ENCODE measurements at places on chromosomes 11 and 22.

GRCh38 chr11:125457814-125458343 is 38.2 kb downstream of the FEZ1 start:
- no peak for DNase-seq

DNA sequence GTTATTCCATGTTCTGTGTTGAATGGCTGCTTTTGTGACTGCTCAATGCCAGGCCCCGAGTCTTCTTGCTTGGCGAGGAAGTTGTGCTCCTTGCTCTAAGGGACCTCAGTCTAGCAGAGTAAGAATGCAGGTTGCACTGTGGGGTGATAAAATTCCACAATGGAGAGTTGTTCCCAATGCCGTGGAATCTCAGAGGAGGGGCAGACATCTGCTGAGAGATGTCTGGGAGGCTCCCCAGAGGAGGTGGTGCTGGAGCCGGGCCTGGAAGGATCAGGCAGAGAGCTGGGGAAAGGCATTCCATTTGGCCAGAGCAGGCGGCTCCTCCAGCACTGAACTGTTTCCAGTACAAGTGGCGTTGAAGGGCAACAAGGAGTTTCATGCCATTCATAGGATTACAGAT is 55.2 kb downstream of the ST3GAL4 start:
- DNase-seq, result no peak

GRCh38 chr11:46490666-46491065 is 99.1 kb upstream of the CHRM4 start:
- no peak for DNase-seq

DNA sequence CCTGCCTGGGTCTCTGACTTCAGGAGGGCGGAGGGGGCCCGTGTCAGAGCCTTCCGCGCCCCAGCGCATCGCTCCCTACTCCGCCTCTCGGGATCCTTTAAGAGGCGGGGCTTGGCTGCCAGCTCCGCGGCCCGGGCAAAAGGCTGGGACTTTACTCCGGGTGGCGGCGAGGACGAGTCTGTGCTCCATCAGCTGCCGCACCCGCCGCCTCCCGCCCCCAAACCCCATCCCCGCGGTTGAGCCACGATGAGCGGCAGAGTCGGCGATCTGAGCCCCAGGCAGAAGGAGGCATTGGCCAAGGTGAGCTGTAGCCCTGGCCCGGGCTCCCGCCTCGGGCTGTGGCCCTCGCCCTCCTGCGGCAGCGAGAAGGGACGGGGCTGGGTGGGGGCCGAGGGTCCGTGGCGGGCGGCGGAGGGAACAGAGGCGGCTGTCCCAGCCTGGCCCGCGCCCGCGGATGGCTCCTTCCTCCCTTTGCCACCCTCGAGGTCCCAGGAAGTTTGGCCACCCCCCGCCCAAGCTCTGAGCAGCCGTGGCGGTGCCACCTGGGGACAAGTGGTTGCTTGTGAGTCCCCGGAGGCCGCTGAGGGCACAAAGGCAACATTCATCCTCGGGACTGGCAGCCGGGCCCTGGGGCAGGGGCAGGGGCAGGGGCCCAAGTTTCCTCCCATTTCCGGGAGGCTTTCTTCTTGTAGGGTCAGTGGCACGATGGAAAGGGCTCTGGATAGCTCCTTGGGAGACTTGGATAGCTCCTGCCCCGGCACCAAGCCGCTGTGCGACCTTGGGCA is at the start of gene SEC14L2:
Gene SEC14L2 (plus strand): TSS at position 148 of the 785 bp plus-strand sequence. CDS start 99 bp downstream, at position 247.
- no peak for DNase-seq

- DNase-seq, result no peak
Measured at GRCh38 chr11:120065176-120065575, 72.7 kb downstream of the TRIM29 start.

GRCh38 chr11:108224911-108225786 is 2.3 kb downstream of the ATM start:
- DNase-seq, result no peak

DNA sequence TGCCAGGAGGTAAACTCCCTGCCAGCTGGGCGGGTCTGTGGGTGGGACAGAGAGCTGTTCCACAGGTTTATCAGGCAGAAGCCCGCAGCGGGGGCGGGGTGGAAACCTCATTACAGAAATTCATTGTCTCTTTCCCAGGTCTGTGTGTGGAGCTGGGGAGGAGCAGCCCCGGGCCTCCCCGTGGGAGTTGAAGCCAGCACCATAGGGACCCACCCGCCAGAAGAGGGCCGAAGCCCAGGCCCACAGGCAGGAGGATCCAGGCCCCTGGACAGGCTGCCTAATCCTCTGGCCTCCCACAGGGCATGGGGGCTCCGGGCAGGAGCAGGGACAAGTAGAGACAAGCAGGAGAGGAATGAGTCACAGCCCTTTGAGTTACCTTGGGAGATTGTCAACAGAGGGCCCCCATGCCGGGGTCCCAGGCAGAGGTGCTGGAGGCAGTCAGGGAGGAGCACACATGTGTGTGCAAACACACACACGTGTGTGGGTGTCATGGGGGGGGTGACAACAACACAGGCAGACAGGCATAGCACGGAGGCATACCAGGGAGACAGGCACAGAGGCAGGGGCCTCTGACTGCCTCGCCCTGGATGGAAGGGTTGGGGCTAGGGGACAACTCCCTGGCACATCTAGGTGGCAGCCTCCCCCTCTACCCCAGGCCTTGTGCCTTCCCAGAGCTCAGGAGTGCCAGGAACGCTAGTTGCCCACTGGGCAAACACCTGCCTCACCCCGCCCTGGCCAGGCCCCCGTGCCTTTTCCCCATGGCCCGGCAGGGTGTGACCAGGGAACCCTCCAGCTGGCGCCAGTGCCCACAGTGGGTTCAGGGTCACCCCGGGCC is 1.4 kb downstream of the CDC42BPG start:
- DNase-seq, result peak; percentile 92

- no peak for DNase-seq
Measured at GRCh38 chr11:73366265-73366610, 10.0 kb upstream of the RELT start.

DNA sequence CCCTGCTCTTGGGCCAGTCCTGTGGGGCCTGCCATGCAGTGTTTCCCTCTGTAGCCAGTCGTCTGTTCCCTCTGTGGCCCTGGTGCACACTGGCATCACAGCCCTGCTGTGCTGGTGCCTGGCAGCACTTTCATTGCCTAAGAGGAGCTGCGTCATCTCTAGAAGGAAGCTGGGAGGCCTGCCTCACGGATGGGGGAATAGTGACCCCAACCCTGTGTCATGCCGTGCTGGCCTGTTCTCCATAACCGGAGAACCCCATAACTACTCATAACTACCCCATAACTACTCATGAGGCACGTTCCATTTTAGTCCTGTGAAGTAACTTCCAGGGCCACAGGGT is 14.0 kb downstream of the RAB36 start:
- DNase-seq, result no peak

GRCh38 chr11:93504110-93505095 is 38.8 kb downstream of the SMCO4 start:
- DNase-seq, result no peak

GRCh38 chr11:42013656-42014201 is 554.3 kb upstream of the LRRC4C start:
- DNase-seq, result no peak

GRCh38 chr11:45922425-45923082 is at the start of gene LARGE2:
Gene LARGE2 (plus strand): TSS chr11:45922656. CDS start chr11:45922883, 227 bp downstream.
- no peak for DNase-seq

DNA sequence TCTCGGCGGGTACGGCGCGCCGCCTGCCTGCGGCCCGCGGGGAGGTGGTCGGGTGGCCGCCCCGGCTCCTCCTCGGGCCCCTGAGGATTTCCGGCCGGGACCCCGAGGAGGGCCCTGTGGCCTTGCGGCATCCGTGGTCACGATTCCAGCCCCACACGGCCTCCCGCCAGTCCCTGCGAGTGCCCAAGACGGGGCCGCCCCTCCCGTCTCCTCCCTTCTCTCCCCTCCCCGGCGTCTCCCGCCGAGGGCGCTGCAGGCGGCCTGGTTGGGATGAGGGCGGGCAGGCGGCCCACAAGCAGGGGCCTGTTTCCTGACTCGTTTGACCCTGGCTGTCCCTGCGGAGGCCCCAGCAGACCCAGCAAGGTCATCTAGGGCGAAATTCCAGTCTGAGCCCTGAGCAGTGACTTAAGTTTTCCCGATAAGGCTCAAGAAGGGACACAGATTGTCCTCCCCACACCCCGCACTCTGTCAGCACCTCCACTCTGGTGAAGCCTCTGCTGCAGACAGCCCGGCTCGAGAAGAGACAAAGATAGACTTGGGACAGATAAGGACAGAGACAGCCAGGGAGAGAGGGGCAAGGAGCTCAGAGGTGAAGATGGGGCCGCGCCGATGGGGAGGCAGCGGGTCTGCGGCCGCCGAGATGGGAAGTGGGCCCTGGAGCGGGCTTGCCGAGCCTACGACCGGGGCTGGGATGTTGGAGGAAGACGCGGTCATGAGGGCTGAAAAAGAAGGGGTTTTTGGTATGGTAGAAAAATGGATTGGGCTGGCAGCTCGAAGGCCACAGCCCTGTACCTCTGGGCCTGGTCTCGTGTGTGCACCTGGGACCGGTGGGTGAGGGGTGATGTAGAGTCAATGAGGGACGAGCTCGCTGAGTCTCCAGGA is 95.0 kb downstream of the SWAP70 start:
- DNase-seq, result peak; percentile 81

GRCh38 chr11:87810486-87810885 is 364.8 kb downstream of the RAB38 start:
- no peak for DNase-seq

DNA sequence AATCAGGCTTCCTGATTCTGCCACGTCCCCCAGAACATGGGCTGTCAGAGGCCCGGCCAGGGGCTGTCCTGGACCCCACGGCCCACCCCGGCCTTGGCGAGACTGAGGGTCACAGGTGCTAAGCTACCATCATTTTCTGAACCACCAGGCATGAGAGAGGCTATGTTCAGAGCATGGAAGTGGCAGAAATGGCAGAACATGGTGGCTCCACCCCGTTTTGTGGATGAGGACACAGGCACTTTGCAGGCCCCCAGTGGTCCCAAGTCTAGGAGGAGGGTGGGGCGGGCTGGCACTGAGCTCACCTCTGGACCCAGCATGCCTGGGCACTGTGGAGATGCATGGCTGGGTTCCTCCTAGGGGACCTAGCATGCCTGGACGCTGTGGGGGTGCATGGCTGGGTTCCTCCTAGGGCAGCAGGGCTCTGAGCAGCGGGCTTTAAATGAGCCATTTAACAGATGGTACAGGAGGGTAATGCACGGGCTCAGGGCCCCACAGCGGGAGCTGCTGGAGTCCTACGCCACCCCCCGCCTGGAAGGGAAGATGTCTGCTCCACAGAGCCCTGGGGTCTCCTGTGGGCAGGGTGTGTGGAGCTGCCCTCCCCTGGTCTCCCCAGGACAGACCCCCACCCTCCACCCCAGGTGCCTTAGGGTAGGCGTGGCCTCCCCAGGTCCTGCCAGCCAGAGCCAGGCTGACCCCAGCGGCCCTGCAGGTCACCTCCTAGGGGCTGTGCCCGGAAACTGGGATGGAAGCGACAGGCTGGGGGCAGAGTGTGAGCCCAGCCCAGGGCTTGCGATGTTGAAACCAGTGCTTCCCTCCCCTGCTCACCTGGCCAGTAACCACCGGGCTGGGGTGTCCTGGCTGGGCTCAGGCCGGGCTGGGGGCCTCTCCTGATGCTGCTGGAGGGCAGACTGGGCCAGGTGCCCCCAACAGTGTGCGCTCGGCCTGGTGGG is 6.1 kb upstream of the MUC5AC start:
- no peak for DNase-seq

- no peak for DNase-seq
Measured at GRCh38 chr11:17601676-17602075, 54.6 kb downstream of the OTOG start.

- no peak for DNase-seq
Measured at GRCh38 chr11:76279646-76280045, 73.3 kb upstream of the WNT11 start.

GRCh38 chr11:46949297-46949696 is 12.7 kb downstream of the CSTPP1 start:
- DNase-seq, result no peak

DNA sequence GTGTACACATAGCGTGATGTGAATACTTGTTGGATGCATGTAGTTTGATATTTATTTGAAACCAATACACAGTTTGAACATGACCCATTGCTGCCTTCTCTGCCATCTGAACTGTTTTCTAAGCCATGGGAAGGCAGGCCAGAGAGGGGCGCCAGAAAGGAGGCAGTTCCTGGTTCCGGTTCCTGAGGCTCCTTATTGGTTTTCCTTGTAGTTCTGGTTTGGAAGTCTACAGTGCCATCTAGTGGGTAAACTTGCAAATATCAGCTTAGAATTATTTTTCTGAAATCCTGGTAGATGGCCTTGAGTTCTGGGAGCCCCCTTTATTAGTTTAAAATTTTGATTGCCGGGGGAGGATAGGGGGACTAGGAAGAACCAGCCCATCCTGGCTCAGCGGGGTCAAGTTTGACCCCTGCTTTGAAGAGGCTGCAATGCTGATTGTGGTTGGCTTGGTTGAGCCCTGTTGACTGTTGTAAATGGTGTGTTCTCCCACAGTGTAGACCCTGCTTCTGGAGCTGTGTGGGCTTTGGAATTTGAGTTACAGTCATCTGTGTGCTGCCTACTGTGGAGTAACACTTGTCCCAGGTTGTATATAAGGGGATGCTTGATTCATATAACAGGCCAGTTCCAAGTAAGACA is 48.4 kb downstream of the GRAMD1B start:
- DNase-seq, result peak; percentile 50

DNA sequence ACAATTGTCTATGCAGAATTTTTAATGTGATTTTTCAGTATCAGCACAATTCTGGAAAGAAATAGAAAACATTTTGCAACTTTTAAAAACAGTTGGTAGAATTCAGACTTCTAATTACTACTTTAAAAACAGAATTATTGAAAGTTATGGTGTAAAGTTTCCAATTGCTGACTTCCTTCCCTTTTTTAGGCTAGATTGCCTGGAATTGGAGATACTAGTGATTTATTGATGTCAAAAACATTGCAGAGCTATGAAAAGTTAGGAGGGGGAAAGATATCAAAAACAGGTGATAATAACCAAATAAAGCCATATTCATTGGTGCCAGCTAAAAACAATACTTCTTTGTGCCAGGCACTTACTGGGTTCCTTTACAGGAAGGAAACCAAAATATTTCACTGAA is 485.5 kb downstream of the TMEM135 start:
- no peak for DNase-seq

GRCh38 chr11:16632295-16633200 is 105.9 kb upstream of the C11orf58 start:
- no peak for DNase-seq

- DNase-seq, result no peak
Measured at GRCh38 chr22:38230916-38231315, 29.1 kb downstream of the MAFF start.

DNA sequence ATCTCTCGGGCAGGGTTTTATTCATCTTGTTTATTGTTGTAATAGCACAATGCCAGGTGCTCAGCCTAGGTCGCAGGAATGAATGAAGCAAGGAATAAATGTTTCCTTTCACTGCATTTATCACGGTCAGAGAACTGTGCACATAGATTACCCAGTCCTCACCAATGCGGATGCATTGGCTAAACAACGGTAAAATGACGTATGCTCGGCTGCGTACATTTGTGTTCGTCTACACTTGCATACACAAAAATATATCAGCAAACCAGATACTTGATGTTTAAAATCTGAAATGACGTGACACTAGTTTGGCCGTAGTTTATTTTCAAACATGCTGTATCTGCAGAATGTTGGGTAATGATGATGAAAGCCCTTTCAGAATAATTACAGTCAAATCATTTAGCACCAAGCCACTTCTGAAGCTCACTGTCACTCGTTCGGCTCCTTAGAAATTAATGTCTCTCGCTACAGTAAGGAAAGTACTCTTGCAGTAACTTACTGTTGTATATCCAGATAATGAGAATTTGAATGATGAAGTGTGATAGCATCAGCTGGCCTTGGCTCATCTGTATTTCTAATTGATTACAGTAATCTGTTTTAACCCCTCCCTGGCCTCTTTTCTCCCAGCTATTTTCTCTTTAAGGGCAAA is 268.9 kb downstream of the LRRC4C start:
- no peak for DNase-seq

- no peak for DNase-seq
Measured at GRCh38 chr22:29197096-29197495, 8.6 kb upstream of the EMID1 start.
